ENCODE measurements at places on chromosomes 16 and 17.

GRCh38 chr16:83772806-83773205 is 35.0 kb upstream of the HSBP1 start:
- DNase-seq, result no peak

DNA sequence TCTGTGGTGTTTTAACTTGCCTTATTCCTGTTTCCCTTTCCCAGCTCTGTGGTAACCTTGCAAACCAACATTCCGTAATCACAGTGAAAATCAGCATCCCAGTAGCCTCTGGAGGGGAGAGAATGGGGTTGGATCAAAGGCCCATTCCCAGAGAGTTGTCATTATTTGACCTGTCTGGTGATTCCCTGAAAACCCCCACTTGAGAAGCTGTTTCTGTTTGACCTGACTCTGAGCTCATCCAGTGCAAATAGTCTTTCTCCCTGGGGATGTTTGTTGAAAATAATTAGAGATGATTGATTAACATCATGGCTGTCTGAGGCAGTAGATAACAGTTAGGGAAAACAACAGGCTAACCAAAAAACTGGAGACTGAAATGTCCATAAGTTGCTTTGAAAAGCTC is 3.0 kb downstream of the CACNG1 start:
- DNase-seq, result no peak

DNA sequence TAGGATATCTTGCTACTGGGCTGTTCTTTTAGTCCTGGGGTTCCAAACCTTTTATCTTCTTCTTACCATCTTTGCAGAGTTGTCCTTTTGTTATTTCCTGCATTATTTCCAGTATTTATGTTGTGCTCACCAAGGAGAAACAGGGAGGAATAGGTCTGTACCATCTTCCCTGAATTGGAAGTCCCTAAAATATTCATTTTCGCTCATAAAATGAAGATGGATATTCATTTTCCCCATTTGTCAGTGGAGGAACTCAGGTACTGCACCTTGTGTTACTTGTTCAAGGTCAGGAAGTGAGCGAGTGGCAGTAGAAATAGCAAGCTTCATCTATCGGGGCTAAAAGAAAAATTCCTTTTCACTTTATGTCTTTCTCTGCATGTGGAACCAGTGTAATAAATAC is 989.7 kb downstream of the CDH11 start:
- no peak for DNase-seq

- DNase-seq, result no peak
These were observed 259.8 kb downstream of the CPPED1 start for GRCh38 chr16:12543700-12544476.

- DNase-seq, result no peak
These were observed 262.6 kb upstream of the MYOCD start for GRCh38 chr17:12402963-12403622.

DNA sequence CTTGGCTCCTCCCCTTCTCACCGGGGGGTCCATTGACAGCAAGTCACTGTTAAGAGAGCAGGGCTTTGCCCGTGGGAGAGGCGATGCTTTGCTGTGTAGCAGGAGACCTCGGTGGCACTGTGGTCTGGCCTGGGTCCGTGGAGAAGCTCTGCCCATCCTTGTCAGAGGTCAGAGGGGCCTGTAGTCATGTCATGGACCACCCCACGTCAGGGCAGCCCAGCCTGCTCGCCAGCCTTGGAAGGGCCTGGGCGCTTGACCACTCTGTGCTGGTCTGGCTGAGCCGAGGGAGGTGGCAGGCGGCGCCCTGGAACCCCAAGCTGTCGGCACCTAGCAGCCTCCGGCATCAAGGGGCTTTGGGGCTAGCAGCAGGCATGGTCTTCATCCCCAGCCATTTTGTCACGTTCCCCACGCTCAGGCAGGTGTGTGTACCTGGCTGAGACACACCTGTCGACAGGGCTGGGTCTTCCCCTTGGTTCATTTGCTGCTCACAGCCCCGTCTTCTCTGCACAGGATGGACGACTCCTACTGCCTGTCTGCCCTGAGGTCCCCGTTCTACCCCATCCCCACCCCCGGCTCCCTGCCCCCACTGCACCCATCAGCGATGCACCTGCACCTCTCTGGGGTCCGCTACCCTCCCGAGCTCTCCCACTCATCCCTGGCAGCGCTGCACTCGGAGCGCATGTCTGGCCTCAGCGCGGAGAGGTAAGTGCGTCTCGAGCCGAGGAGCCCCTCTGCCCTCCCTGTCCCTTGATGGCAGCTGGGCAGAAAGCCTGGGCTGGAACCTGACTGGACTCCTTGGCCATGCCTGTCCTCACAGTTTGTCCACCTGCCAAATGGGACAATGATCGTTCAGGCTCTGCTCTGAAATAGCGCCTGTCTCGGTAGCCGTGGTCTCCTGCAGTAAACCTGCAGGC is 33.3 kb downstream of the GINS2 start:
- DNase-seq, result no peak

DNA sequence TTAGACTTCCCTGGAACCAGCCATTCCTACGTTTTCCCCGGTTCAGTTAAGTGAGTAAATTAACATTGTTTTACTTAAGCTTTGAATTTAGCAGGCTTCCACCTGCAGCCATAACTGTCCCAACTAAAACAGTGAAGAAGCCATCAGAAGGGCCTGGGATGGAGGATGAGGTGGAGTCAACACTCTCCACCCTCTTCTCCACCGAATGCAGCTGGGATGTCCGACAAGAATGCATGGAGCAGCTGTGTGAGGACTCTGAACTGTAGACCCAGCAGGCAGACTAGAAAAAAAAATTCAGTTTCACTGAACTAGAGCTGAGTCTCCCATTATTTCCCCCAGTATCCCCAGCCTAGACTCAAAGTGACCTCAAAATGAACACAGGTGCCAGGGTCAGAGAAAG is 114.8 kb downstream of the C16orf95 start:
- no peak for DNase-seq

GRCh38 chr16:82857693-82858365 is 231.1 kb downstream of the CDH13 start:
- DNase-seq, result no peak

DNA sequence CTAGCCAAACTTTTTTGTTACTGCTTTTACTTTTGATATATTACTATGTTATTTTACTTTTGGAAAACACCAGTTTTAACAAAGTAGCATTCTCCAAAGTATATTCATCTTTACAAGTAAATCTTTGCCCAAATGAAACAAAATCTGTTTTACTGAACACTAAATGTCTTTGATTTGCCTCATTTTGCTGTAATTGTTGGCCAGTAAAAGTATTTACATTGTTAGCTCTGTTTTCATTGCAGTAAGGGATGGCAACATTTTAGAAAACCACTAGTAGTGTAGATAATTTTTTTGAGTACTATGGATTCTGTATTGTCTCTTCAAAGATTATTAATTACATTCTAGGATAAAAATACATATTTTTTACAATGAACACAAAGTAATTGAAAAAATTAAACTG is 10.6 kb downstream of the SNTB2 start:
- DNase-seq, result no peak

DNA sequence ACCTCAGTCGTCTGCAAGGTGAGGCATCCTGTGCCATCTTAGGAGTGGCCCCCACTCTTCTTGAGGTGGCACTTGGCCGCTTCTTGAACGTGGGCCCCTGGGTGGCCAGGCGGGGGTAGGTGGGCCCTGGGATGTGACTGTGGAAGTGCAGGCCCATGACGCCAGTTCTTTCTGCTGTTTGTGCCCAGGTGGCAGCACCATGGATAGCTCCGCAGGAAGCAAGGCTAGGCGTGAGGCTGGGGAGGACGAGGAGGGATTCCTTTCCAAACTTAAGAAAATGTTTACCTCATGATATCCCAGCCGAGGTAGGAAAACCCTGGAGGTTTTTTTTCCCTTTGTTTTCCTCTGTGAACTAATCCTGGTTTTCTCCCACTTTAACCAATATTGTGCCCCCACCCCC is 19.8 kb downstream of the NMRAL1 start:
- no peak for DNase-seq

DNA sequence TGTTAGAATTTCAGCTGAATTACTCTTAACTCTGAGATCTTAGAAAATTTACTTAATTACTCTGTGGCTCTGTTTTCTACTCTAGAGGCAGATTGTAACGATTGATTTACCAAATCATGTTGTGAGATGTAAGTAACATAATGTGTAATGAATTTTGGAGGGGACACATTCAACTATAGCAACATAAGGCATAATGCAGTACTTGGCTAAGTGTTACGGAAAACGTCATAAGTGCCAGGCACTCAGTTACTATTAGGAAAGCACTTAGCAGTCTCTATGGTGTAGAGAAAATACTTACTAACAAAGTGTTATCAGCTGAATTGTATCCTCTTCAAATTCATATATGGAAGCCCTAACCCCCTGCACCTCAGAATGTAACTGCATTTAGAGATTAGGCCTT is 40.6 kb upstream of the CDH8 start:
- no peak for DNase-seq

DNA sequence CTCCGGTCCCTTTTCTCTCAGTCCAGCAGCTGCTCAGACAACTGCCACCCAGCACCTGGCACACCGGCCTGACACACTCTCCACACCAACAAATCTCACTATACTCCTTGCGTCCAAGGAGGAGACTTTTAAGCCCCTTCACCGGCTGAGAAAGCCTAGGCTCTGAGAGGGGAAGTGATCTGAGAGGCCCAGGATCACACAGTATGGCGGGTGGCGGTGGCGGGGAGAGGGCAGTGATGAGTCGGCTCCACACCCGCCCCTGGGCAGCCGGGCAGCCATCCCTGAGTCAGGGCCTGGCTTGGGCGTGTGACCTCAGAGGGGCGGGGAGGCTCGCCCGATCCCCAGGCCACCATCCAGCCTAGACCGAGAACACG is 569 bp downstream of the FLII start:
- DNase-seq, result peak; percentile 7

DNA sequence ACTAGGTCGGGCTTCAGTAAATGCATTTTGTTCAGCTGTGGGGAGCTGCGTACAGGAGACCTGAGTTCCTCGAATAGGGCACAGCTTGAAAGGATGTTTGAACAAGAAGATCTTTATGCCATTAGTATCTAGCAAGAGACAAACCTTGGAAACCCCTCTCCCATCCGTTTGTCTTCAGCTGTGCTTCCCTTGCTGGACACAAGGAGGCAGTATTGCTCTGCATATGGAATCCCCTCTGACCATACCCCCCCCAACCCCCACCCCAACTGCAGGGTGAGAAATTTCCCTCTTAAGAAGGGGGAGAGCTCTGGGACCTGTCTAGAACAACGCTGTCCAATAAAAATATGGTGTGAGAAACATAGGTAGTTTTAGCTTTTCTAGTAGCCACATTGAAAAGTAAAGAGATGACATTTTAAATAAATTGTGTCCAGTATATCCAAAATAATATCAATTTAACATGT is 1.6 kb downstream of the MRM1 start:
- peak; percentile 55 for DNase-seq

DNA sequence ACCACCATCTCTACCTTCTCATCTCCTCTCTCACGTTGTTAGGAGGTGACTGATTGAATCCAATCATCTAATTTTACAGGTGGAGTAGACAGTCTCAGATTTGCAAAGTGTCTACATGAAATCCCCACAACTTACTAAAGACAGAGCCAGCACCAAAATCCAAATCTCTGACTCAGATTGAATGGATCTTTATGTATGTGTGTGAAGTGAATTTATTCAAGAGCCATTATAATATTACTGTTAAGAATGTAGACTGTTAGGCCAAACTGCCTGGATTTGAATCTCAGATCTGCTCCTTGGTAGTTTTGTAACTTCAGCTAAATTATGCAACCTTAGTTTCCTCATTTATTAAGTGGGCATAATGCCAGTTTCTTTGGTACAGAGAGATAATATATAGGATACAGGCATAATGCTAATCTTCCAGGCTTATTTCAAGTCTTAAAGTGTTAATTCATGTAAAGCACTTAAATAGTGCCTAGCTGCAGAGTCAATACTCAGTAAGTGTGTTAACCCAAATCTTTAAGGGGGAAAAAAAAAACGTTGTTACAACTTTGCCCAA is 12.7 kb downstream of the CNEP1R1 start:
- DNase-seq, result no peak

GRCh38 chr17:82003411-82004381 is 19.0 kb downstream of the CENPX start:
- no peak for DNase-seq

DNA sequence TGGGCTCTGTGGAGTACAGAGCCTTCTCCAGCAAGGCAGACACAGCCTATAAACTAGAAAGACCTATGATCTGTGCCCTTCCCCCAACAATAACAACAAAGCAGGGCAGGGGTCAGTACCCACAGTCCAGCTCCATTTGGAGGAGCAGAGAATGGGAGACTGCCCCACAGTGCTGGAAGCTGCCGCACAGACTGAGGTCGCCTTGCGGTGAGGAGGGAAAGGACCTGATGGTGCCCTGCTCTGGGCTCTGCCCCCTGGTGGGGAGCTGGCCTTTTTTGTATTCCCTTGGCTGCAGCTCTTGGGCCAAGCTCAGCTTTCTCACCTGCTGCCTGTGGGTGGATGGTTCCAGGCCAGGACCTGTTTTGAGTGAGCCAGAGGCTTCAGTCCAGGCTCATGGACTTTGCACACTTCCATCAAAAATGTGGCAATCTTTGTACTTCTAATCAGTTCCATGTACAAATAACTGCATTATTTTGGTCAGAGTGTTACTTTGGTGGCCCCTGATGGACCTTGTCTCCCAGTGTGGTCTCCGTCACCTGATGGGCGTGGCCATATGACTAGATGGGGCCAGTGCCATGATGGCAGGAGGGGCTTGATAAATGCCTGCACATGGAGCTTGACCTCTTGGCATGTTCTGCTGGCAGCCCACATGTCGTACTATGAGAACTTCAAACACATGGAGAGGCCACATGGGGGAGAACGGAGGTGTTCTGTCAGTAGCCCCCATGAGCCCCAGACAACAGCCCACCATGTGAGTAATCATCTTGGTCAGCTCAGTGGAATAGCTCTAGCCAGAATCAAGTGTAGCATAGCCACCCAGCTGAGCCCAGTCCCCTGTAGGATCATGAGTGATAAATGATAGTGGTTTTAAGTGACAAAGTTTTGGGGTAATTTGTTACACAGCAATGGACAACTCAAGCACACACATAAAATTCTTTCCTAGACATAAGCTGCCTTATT is 24.2 kb downstream of the B9D1 start:
- no peak for DNase-seq

GRCh38 chr17:45336390-45337182 is 19.8 kb upstream of the MAP3K14 start:
- DNase-seq, result no peak

GRCh38 chr17:46963571-46963970 is 15.5 kb downstream of the RPRML start:
- no peak for DNase-seq

DNA sequence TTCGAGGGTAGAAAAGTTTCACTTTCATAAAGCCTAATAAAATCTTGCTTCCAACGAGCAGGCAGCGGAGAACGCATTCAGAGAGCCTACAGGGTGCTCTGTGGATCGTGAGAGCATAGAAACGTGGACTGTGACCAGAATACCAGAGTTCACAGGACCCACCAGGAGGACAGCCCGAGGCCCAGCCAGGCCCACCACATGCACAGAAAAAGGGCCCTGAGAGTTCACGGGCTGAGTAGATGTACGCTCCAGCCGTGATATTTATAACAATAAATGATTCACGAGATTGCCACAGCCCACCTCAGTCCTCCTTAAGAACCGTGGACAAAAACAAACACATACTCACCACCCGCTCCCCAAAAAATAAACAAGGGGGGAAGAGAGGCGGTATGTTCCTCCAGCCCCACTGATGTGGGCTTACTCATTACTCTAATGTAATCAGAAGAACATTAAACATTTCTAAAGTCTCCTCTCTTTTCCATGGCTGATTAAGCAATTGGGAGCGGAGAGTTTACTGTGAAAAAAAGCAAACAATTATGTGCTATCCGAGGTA is 207.2 kb downstream of the C16orf78 start:
- DNase-seq, result no peak

GRCh38 chr16:8848939-8849391 is 19.8 kb downstream of the CARHSP1 start:
- DNase-seq, result no peak

Data from KG1 (cell line).